AG10803 (cell line): ENCODE measurements at places on chromosomes 7 and 10.

- no peak for DNase-seq
These were observed 271.3 kb downstream of the STK31 start for GRCh38 chr7:23981314-23981713.

DNA sequence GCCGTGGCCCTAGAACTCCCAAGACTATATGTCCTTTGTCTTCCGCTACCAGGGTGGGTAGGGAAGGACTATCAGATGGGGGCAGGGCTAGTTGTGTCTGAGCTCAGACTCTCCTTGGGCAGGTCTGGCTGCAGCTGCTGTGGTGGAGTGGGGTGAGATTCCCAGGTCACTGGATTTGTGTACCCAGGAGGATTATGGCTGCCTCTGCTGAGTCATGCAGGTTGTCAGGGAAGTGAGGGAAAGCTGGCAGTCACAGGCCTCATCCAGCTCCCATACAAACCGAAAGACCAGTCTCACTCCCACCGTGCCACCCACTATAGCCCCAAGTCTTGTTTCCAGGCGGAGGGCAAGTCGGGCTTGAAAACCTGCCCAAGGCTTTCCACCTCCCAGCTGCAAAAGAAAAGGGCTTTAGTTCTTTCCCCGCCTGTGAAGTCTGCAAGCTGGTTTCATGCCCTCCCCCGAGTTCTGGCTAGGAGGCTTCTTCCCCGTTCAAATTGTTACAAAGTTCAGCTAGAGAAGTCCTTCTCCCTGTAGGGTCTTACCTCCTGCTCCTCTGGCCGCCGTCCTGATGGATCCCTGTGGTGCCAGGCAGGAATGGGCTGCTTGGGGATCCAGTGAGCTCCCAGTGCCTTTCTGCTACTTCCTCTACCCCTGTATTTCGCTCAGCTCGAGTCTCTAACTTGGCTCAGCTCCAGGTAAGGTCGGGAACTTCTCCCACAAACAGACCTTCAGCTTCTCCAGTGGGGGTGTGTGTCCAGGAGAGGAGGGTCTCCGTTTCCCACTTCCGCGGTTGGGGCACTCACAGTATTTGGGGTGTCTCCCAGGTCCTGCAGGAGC lies 106.8 kb upstream of the FGL2 start:
- DNase-seq: no peak

DNA sequence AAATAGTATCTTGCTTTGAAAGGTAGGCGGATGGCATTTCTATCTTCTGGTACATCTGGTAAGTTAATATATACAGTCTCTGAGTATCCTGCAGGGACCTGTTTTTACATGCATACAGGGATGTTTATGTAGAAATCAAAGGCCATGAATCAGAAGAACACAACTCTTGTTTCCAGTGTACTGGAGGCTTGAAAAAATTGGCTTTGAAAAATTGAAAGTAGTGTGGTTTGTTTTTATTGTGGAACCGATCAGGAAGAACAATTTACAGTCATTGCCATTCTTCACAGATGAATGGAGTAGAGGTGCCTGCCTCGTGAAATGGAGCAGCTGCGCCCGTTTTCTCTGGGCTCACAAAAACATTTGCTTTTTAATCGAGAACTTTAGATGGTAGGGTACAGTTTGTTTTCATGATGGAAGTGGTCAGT lies 54.0 kb upstream of the RPA3 start:
- DNase-seq: no peak

DNA sequence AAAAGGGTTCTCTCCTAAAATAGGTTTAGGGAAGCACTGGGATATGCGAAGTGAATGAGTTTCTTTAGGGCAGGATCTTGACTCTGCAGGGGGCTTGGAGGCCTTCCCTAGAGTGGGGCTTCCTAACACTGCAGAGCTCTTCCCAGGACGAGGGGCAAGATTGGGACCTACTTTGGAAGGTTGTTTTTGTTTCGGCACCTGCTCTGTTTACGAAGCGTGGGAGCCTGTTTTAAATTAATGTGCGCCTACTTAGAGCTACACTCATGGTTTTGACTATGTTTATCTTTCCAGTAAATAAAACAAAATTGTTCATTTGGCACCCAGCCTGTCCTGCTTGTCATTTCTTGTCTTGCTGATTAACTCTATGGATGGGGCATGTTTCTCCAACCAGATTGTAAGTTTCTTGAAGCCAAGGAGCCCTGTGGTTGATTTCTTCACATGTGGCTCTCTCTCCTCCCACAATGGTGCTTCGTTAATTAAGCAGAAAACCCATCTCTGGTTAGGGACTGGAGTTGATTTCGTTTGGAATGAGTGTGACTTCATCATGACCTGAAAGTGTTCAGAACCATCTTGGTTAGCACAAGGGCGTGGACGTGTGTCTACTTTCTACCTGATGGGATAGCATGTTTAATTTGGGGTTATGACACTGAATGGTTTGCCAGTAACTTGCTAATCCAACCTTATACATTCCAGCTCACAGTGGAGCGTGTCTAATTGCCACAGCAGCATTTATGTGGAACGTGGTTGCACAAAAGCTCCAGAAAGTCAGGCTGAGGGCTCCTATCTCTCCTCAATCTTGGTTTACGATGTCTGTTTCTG lies 98.1 kb downstream of the TCF7L2 start:
- no peak for DNase-seq

GRCh38 chr10:75002351-75002725 lies 109.1 kb upstream of the SAMD8 start:
- no peak for DNase-seq

DNA sequence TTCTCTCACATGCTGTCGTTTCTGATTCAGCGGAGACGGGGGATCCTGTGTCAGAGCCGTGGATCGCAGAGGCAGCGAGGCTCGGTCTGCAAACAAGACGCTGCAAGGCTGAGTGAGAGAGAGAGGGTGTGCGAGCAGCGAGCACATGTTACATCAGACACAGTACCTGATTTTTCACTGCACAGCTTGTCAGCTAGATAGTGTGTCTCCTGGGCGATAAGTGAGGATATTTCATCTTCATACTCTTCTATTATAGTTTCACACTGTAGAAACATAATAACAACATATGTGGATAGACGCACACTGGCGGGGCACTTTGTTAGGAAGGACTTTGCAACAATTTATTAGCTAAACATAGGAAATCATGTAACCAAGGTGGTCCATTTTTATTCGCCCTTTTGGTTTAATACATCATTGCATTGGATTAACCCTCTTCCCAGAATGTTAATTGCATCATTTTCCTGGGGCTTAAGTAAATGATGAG lies 39.5 kb downstream of the CNPY1 start:
- no peak for DNase-seq

DNA sequence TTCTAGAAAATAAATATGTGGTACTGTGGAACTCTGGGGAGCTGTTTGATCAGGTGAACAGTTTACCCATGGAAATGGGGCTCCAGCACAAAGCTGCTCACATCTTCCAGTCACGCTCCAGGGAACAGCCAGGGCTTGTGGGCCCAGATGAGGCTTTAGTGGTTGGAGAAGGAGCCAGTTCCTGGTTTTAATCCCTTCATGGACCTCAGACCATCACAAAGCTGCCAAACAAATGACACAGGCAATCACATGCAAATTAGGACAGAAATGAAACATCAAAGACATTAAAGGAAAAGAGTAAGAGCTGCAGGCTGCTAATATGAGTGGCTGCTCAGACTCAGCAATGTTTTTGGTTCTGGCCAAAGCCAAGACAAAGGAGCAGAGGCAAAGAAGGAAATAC lies 2.2 kb upstream of the ATP6V0E2 start:
- DNase-seq: no peak

DNA sequence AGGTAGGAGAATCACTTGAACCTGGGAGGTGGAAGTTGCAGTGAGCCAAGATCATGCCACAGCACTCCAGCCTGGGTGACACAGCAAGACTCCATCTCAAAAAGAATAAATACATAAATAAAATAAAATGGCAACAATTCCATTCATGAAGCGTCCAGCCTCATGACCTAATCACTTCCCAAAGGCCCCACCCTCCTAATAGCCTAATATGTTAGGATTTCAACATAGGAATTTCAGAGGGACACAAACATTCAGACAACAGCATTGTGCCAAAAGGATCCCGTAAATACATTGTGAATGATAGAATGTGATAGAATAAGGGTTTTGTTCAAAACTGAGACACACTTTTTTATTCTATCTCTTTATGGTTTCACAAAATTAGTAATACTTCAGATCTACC lies 90.3 kb downstream of the FAM107B start:
- DNase-seq: peak; percentile 55

DNA sequence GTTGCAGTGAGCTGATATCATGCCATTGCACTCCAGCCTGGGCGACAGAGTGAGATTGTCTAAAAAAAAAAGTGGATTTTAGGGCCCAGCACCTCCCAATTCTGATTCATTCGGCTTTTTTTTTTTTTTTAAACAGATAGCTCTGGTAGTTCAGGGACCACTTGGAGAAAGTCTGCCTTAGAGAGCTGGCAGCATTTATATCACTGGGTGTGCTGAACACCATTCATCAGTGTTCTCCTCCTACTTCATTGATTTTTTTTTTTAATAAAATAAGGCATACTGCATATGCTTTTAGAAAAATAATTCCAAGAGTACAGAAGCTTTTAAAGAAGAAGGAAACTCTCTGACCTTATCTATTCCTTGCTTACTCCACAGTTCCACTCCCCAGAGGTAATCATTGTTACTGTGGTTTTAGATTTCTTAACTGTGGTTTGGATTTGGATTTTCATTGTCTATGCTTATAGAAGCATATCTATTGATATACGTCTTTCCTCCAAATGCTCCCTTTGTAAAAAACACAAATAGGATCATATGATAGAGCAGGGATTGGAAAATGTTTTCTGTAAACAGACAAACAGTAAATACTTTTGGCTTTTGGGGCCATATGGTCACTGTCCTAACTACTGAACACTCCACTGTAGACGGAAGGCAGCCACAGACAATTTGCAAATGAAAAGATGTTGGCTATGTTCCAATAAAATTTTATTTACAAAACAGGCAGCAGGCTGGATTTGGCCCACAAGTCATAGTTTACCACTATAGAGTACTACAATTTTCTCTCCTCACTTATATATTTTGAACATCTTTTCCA lies 21.1 kb upstream of the SAR1A start:
- DNase-seq: no peak

GRCh38 chr7:20193873-20194272 lies 23.3 kb downstream of the MACC1 start:
- no peak for DNase-seq

GRCh38 chr7:29146888-29147609 lies 712 bp upstream of the CPVL start:
- no peak for DNase-seq

GRCh38 chr7:140074780-140075179 lies 12.0 kb upstream of the PARP12 start:
- peak; percentile 55 for DNase-seq

GRCh38 chr7:70486977-70487376 lies 645.0 kb upstream of the GALNT17 start:
- DNase-seq: no peak

DNA sequence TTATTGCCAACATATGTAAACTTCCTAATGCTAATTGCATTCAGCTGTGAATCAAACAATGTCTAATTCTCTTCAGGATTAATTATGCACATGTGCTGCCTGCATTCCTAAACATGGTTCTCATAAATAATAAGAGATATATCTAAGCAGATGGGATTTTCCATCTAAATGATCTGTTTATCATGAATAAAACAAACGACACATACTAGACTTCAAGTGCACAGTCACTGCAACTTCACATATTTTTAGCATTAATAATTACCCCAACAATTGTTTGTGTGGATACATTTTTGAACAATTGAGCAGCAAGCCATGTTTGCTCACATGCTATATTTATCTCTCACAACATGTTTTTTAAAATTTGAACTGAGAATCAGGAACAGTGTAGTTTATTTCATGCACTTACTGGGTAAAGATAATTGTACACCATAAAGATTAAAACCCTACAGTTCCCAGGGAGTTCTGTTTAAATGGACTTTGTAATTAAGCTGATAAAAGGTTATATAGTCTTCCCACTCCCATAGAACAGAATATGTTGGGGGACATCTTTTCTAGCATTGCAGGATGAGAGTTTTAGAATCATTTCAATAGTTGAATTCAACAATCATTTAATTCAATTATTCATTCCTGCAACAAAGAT lies 378.5 kb downstream of the MDFIC start:
- DNase-seq: peak; percentile 79

DNA sequence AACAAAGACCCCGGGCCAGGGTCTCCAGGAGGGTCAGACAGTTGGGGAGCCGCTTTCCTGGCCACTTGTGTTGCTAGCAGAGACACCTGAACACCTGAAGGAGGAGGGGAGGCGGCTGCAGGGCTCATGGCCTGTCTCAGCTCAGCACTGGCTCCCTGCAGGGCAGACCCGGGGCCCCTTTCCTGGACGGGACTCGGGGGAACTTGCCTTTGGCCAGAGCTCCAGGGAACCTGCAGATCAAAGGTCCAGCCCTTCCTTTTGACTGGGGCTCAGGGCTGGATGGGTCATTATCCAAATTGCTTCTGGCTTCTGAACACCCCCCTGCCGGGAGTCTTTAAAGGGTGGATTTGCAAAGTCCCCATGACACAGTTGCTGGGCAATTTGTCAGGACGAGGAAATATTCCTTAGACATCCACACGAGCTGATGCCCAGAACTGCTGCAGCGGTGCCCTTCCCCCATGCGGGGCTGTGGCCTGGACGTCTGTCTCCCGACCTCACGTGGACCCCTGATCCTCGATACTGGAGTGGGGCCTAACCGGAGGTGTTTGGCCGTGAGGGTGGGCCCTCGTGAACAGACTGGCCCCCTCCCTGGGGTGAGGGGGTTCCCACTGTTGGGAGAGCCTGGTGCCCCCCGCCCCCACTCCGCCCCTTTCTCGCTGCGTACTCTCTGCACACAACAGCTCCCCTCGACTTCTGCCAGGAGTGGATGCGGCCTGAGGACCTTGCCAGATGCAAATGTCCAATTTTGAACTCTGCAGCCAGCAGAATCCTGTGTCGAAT lies 194.3 kb downstream of the ELFN1 start:
- DNase-seq: no peak

GRCh38 chr7:30465046-30465810 lies 13.4 kb downstream of the NOD1 start:
- DNase-seq: peak; percentile 86

DNA sequence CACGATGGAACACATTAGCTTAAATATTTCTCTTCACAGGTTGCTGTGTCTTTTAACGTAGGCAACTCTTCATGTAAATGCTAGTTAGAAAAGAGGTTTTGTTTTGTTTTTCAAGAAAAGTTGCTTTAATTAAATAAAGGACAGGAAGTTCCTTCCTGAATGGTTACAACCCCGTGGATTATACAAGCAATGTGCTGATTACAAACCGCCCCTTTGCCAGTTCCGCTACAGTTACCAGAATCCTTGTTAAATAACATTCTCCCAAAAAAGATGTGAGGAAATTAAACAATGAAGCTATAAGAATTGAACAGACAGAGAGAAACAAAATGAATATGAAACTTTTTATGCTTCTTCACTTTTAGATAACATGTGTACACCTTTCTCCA lies 75.1 kb downstream of the LYZL2 start:
- no peak for DNase-seq
